ENCODE measurements at places on chromosomes 2 and 18.
A peak's percentile ranks its signal among the peaks of the same experiment; 100 is the strongest.

GRCh38 chr2:83240611-83241010 lies 1218.5 kb downstream of the SUCLG1 start:
- DNase-seq, result no peak

GRCh38 chr18:63365876-63366212 lies 1.2 kb downstream of the KDSR start:
- no peak for DNase-seq

- DNase-seq, result no peak
Observed at GRCh38 chr2:40741532-40741931, 289.6 kb upstream of the SLC8A1 start.

DNA sequence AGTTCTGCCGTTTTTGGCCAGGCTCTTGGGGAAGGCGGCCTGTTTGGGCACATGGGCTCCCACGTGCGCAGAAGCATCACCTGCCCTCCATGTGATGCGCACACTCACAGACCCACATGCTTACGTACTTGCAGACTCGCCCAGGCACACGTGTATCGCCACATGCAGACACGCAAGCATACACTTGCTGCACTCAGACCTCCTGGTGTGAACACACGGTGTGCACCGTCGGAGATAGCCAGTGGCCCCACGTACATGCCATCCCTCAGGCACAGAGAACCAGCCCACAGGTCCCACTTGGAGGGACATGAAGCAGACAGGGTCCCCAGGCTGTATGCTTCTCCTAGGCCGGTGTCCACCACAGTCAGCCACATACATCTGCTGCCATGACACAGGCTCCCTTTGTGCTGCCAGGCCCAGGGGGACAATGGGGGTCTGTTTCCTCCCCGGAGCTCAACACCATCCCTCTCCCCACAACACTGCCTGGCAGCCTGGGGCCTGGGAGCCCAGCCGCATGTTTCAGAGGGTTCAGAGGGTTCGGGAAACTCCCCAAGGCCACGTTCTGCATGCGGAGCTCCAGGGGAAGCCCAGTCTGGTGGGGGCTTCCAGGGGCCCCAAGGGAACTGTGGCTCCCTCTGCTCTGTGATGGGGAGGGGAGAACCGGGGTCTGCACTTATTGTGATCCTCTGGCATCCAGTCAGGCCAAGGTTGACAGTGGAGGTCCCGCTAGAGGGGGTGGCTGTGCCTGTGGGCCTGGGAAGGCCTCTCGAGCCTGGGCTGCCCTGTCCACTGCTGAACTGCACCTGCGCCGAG lies 208.1 kb upstream of the HAAO start:
- no peak for DNase-seq

DNA sequence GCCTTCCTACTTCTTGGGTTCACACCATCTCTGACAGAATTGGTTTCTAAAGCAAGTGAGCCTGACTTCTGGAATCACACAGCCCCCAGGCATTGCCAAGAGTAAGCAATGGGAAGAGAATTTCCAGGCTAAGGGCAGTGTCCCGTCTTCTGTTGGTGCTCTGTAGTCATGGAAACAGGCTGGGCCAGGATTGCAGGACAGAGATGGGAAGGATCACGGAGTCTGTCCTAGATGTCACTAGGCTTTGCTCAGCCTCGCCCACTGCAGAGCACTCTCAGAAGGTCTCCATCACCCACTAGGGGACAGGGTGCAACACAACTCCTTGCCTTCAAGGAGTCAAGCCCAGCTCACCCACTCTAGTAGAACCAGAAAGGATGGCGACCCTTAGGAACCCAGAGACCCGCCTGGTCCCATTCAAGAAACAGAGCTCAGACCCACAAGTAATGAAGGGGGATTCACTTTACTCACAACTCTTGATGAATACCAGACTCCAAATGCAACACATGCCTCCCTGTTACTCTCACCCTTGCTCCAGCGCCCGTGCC lies 48.6 kb upstream of the TEX51 start:
- DNase-seq, result no peak

- DNase-seq, result no peak
Observed at GRCh38 chr2:214193943-214194342, 216.9 kb upstream of the VWC2L start.

GRCh38 chr2:72926811-72927465 lies 9.6 kb downstream of the EMX1 start:
- no peak for DNase-seq

- DNase-seq, result no peak
Observed at GRCh38 chr2:67948057-67948456, 114.7 kb downstream of the C1D start.

- DNase-seq, result no peak
Observed at GRCh38 chr2:10495988-10496313, 47.8 kb upstream of the ODC1 start.

- no peak for DNase-seq
Observed at GRCh38 chr2:47656715-47657600, 126.0 kb upstream of the MSH6 start.

GRCh38 chr18:37711766-37712505 lies 146.3 kb upstream of the CELF4 start:
- no peak for DNase-seq

- no peak for DNase-seq
Observed at GRCh38 chr2:208285853-208286252, 19.8 kb downstream of the PIKFYVE start.

GRCh38 chr2:74499267-74499939 lies at the start of gene LBX2:
Gene LBX2, minus strand, starts transcription at chr2:74499603. Its CDS starts 66 bp downstream, at chr2:74499537.
- no peak for DNase-seq

DNA sequence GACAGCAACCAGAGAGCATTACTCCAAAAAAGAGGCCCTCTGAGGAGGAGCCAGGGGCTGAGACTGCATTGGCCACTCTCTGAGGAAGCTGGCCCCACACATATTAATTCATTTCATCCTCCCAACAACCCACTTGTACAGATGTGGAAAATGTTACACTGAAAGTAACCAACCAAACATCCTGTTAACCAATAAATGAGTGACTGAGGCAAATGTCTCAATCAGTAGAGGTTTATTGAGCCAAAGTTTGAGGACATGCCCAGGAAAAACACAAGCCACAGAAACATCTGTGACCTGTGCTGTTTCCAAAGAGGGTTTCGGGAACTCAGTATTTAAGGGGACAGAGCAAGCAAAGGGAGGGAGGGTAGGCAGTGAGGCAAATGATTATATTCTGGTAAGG lies 53.0 kb downstream of the SKA1 start:
- no peak for DNase-seq

GRCh38 chr2:231243866-231244265 lies 45.4 kb downstream of the ARMC9 start:
- DNase-seq, result no peak

GRCh38 chr18:63099848-63100629 lies 219.5 kb downstream of the BCL2 start:
- DNase-seq, result no peak

GRCh38 chr18:6962571-6963451 lies 154.8 kb downstream of the LAMA1 start:
- no peak for DNase-seq

DNA sequence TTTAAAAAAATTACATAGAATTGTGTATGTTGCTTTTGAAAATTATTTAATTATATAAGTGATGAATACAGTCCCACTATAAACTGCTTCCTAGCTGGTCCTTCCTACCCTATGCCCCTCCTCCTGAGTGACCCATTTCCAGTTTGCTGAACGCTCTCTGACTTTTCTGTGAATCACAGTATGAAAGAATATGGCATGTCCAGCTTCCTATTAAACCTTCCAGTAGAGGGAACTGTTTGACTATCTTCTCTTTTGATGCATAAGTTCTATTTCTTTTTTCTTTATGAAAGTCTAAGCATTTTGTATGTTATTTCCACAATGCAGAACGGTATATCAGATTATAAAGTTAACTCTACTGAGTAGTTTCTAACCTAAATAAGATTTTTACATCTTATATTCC lies 41.3 kb downstream of the PSMG2 start:
- DNase-seq, result no peak

DNA sequence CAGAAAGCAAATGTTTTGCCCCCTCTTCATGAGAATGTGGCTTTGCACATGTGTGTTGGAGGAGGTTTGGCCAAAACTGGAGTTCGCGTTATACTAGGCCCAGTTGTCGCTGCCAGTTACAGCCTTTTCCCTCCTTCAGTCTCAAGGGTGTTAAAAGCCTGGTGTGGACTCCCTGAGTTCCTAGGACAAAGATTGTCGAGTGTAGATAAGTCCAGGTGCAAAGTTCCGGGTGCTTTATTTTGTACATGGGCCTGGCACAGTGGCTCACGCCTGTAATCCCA lies 542 bp upstream of the RNF103 start:
- DNase-seq, result no peak

- DNase-seq, result no peak
Observed at GRCh38 chr2:237682856-237683670, 55.7 kb downstream of the LRRFIP1 start.

DNA sequence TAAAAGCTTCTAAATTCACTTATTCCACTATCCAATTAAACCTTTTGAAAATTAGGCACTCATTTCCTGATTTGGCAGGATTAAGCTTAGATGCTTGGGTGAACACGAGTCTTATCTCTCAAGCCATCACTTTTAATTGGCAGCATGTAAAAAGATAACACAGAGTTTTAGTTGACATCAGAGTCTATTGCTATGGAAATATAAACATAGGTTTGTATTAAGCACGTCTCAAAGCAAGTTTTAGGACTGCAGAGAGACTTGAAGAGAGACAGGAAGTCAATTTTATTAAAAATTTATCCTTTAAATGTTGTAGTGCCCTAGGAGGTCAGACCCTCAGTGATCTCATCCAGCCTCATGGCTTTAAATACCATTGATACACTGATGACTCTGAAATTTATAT lies 5.6 kb downstream of the RBKS start:
- no peak for DNase-seq

- DNase-seq, result no peak
Observed at GRCh38 chr18:6979954-6980353, 137.6 kb downstream of the LAMA1 start.

DNA sequence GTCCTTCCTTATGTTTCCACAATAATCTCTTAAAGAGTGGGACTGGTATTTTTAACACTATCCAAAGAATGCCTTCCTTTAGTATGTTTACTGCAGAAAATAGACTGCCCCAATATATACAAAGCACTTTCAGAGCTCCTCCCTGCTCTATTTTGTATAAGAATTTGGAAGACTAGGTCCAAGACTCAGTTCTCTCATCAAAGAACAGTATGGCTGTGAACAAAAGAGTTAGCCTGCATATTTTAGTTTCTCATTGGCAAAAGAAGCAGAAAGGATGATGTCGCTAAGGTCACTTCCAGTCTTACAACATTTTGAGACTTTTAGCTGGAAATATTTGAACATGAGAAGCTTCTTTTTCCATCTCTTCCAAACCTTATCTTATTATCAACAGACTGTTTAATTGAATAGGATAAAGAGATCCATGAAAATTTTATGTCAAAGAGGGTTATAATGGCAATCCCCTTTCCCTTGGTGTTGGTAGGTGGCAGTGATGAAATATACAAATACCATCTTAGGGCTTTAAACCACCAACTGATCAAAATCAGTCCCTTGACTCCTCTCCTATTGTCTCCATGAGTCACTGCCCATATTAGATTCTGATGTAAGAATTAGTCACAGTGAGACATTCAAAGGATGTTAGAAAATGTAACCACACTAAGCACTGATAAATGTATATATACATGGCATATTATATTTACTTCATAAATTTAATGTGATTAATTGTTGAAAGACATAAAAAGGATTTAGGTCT lies 266.9 kb upstream of the DSEL start:
- DNase-seq, result no peak

GRCh38 chr2:4269885-4270284 lies 566.5 kb downstream of the DCDC2C start:
- peak; percentile 26 for DNase-seq

DNA sequence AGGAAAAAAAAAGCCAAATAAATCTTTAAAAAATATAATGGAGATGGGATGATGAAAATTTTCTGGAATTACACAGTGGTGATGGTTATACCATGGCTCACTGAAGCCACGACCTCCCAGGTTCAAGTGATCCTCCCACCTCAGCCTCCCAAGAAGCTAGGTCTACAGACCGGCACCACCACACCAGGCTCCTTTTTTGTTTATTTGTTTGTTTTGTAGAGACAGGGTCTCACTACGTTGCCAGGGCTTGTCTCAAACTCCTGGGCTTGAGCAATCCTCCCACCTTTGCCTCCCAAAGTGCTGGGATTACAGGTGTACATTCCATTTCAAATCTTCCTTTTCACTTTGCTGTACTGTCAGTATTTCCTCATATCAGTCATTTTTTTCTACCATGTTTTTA lies 61.7 kb downstream of the CHRNA1 start:
- DNase-seq, result no peak

DNA sequence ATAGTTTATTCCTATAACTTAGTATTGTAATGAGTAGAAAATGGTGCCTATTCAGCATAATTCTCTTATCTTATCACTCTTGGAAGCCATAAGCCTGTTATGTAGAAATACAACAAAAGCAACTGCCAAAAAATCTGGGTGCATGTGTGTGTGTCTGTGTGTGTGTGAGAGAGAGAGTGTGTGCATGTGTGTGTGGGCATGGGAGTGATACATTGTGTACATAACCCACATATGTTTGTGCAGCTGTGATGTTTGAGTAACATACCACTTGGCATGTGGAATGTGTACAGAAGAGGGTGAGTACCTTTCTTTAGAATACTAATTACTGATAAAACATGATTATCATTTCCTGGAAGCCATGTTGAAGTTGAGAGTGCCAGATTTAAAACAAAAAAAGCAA lies 642.3 kb upstream of the SYT4 start:
- DNase-seq, result peak; percentile 73

DNA sequence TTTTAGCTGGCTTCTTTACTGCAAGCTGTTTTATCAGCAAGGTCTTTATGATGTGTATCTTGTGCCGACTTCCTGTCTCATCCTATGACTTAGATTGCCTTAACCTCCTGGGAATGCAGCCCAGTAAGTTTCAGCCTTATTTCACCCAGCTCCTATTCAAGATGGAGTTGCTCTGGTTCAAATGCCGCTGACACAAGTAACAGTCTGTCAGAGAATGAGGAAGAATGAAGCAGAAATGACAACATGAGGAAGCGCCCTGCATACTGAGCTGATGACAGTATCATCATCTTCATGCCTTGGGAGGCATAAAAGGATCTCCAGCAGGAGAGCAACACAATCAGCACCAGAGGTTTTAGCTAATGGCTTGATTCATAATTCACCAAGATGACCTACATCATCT lies 309.4 kb downstream of the NBAS start:
- DNase-seq, result no peak

DNA sequence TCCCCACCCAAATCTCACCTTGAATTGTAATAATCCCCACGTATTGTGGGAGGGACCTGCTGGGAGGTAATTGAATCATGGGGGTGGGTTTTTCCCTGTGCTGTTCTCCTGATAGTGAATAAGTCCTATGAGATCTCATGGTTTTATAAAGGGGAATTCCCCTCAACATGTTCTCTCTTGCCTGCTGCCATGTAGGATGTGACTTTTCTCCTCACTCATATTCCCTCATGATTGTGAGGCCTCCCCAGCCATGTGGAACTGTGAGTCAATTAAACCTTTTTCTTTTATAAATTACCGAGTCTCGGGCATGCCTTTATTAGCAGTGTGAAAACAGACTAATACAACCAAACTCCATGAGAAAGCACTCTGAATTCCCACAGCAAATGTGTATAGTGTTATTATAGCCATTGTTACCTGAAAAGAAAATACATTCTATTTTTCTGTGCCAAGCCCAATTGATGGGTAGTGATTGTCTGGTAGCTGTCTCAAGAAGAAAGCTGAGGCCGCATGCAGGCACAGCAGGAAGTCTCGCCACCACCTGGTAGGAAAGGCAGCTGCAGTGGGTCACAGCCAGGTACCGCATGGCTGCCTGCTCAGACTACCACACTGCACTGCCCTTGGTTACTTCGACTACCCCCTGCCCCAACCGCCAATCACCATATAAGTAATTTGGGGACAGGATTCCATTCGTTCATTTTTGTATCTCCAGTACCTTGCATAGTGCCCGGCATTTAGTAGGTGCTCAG lies 10.3 kb upstream of the ZBTB7C start:
- DNase-seq, result no peak

Data from SHP77 (cell line).